ENCODE measurements at places on chromosomes 4 and X. TPM values are rescaled to one million over a fixed set of nuclear protein-coding genes. Genes with fewer than 3 reads are reported as not detected.

Gene ODAPH
- not detected for total RNA-seq

Gene BMP3
- total RNA-seq: not detected

Gene GAGE12J
- total RNA-seq: not detected

Gene RHOH
- total RNA-seq: 0.18 TPM

Gene GPM6B
- 0.14 TPM for total RNA-seq

Gene GRIA2
- not detected for total RNA-seq

Gene RNF150
- 0.25 TPM for total RNA-seq

Gene PPP1R3F
- total RNA-seq: 2.4 TPM

Gene GRPR
- total RNA-seq: 0.07 TPM

Gene CXCL1
- 6.0 TPM for total RNA-seq

Gene CACNA1F
- not detected for total RNA-seq

Gene GSPT2
- total RNA-seq: 7.8 TPM

Gene TRPC5OS
- not detected for total RNA-seq

Gene ALG13
- total RNA-seq: 56.2 TPM

Gene RBM46
- not detected for total RNA-seq

Gene PFKFB1
- not detected for total RNA-seq

Gene RIPPLY1
- 0.12 TPM for total RNA-seq

Gene GSX2
- not detected for total RNA-seq

Gene DGKK
- not detected for total RNA-seq

Gene NAA11
- total RNA-seq: not detected

Gene HTR2C
- total RNA-seq: not detected
